Stimulated activated CD8-positive, alpha-beta memory T cell treated with anti-CD3 and anti-CD28 coated beads, Interleukin-7, amount 100 ng/mL, for 48 hours (primary cell): ENCODE measurements at places on chromosomes 11 and 22.

- no peak for DNase-seq
These were observed 1.5 kb upstream of the GRAMD4 start for GRCh38 chr22:46618667-46619066.

GRCh38 chr11:108853864-108854263, 189.0 kb downstream of the DDX10 start:
- DNase-seq, result no peak

GRCh38 chr22:21963286-21963685, 10.6 kb upstream of the PPM1F start:
- no peak for DNase-seq

- no peak for DNase-seq
These were observed 24.7 kb upstream of the CRYBB3 start for GRCh38 chr22:25174888-25175411.

GRCh38 chr11:7603031-7603781, 70.1 kb downstream of the CYB5R2 start:
- DNase-seq, result no peak

DNA sequence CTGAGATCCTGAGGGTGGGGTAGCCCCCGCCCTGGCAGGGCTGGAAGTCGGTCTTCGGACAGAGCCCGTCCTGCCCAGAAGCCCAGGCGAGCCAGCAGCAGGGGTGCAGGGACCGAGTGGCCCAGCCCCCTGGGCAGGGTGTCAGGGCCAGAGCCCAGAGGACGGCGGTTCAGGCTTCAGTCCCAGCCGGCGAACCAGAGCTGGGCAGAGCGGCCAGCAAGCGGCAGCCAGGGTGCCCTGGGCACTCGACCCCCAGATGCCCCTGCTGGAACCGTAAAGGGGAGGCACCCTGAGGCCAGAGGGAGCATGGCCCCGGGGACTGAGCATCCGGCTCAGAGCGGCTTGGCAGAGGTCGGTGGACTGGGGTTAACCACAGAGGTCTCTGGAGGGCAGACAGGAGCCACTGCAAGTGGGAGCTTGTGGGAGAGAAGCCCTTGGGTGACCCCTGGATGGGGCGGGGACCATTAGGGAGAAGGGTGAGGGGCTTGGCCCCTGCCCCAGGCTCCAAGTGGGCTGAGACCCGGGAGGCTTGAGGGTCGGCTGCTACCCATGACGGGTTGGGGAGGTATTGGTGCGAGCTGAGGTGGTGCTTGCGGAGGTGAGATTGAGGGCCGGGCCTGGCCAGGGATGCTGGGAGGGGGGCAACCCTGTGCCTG, 15.9 kb downstream of the LSP1 start:
- no peak for DNase-seq

- no peak for DNase-seq
These were observed 53.9 kb downstream of the MN1 start for GRCh38 chr22:27747396-27748221.

DNA sequence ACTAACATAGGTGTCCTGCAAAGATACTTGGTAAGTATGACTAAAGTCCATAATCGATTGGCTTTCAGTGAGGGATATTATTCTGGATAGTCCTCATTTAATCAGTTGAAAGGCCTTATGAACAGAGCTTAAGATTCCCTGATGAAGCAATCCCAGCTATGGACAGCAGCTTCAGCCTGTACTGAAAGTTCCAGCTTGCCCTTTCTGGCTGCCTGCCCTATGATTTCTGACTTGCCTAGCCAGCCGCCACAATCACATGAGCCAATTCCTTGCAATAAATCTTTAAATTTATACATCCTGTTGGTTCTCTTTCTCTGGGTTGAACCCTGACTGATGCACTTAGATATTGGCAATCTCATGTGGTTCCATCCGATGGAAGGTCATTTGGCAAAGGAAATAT, 759.0 kb upstream of the API5 start:
- DNase-seq, result no peak
